SJCRH30 (cell line): ENCODE measurements at places on chromosomes 2 and 18.
A peak's percentile ranks its signal among the peaks of the same experiment; 100 is the strongest.

DNA sequence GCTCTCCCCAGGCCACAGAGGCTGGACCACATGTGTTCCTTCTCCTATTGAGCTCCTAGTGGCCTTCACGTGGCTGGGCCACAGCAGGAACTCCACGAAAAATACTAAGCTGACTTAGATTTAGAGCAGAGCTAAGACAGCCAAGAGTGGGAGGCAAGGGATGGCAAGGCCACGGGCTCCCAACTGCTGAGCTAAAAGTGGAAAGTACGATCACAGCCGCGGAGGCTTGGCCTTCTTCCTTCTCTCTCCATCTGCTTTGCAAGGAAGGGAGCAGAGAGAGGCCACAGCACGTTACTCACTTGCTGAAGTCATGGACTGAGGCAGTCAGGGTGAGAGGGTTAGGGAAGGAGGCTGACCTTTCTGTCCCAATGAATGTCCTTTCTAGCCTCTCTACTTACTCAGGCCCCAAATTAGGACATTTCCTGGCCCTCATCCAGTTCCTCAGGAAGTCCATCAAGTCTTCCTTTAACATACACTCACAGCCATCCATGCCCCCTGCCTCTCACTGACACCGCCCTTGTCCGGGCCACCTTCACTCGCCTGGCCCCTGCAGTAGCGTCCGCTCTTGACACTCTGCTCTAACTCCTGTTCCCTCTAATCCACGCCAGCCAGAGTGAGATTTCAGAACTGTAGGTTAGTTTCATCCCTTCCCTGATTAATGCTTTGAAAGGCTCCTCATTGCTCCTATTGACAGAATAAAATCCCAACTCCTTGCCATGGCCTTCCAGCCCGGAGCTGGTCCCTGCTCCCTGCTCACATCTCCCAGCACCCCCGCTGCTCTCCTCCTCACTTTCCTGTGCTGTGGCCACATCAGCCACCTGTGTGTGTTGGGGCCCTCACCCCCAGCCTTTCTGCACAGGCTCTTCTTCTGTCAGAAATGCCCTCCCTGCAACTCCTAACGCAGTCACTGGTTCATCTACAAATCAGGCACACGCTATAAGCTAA, 204.2 kb downstream of the CYP26B1 start:
- no peak for DNase-seq

- DNase-seq: no peak
These were observed 49.2 kb downstream of the TMEFF2 start for GRCh38 chr2:192145496-192145895.

DNA sequence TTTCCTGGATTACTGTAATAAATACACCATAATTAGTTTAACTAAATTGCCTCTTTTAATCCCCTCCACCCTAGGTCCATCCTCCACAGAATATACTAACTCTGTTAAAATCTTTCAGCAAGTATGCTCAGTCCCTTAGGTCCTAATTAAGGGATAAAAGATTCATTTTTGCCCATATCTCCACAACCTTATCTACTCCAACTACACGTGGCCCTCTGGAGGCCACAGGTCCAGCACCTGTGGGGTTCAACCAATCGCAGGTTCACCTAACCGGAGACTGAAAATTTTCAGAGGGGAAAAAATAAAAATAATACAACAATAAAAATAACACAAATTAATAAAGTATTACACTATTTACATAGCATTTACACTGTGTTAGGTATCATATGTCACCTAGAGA, 86.4 kb downstream of the MAP4K3 start:
- no peak for DNase-seq

DNA sequence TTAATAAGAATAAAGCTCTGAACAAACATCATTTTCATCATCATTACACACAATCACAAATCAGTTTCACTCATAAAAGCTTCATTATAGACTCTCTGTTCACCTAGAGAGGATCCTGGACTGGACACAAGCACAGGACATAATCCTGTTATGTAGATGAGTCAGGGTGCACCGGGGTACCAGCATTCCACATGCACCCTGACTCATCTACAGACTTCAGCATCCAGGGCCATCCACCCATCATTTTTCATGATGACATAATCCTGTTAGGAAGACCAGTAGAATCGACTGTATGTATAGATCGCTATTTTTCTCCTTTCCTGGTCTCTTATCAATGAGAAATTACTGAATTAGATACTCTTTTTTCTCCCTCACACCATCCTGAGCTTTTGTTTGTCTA, 73.7 kb upstream of the PIK3C3 start:
- DNase-seq: no peak

- no peak for DNase-seq
These were observed 42.8 kb upstream of the TPO start for GRCh38 chr2:1370461-1370860.

DNA sequence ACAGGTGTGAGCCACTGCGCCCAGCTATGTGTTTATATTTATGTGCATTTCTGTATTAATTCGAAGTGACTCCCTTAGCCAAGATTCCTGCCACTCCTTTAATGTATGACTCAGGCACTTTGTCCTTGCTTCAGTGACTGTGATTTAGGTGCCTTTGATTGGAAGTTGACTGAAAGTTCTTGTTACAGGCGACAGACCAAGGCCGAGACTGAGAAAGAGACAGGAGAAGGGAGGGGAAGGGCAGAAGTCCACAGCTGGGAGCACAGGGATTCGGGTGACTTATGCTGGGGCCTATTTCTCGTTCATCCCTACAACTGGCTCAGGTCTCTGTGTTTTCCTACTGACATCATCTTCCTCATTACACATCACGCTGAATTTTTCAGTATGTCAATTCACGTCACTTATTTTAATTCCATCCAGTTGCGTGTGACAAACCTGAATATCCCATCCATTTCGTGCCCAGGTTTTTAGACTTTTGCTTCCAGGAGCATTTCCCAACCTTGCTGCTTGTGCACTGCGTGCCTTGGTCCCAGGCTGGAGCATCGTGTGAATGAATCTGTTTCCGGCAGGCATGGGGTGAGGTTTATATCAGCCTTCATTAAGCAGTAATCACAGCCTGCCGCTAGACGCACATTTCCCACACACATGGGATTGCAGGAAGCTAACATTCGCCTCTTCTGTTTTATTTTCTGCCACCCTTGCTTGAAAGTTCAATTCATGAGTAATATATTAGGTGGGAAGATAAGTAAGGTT, 42.4 kb downstream of the TMEM18 start:
- no peak for DNase-seq

DNA sequence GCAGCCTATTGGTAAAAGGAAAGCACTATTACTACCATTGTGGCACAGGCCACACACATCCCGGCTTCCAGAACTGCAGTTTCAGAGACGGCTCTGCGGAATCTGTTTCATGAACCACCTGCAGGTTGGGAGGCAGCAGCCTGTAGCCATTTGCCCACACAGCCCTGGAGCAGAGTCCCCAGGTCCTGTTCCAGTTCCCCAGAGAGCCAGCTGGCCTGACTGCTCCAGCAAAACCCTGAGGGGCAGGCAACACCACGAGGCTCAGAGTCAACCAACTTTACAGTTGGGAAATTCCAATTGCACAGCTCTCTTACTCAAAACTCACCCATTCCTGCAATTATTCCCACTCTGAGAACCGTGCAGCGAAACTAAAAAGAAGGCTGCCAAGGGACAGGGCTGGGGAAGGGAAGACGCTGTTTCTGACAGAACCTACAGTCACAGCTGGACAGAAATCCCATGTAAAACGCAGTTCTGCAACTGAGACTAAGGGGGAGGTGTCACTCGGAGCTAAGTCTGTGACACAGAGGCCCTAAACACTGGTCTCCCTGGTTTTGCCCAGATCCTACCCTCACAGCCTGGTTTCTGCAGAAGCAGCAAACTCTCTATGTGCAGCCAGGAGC, 219.4 kb downstream of the TMEM163 start:
- no peak for DNase-seq

GRCh38 chr2:217289177-217289906, 429.5 kb upstream of the TNP1 start:
- DNase-seq: no peak

- no peak for DNase-seq
These were observed 122.5 kb downstream of the FIGN start for GRCh38 chr2:163613266-163613731.

GRCh38 chr2:25338401-25338800, 3.3 kb downstream of the DNMT3A start:
- no peak for DNase-seq

DNA sequence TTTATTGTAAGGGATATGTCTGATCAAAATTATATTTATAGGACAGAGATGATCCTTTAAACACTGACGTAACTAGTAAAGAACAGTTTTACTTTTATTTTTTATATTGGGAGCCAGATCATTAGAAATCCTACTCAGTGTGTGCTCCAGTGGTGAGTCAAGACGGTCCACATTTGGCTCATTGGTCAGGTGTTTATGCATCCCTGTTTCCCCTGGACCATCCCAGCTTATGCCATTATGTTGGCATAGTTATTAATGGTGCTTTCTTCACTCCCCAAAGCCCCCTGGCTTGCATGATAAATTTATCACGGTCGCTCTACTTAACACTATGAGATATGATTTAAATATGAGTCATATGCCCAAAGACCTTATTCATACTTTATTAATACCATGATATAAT, 293.4 kb downstream of the XIRP2 start:
- no peak for DNase-seq

DNA sequence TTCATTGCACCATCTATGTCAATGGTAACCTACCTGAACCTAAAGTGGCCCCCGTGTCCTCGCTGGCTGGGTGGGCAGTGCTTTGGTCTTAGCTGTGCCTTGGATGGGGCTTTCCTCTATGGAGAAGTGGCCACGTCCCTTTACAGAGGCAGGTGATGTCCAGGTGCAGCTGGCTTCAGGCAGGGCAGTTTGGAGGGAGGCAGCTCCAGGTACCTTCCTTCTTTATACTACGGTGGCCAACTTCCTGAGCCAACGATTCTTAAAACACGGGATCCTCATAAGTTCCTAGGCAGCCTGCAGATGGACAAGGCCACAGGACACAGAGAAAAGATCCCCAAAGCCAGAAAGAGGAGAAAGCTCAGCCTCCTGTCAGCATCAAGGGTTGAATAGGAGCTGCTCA, 517.3 kb upstream of the HS6ST1 start:
- no peak for DNase-seq

- no peak for DNase-seq
These were observed 36.5 kb downstream of the RRM2 start for GRCh38 chr2:10159086-10159485.

GRCh38 chr18:79248495-79249060, 147.2 kb upstream of the NFATC1 start:
- DNase-seq: no peak

- DNase-seq: no peak
These were observed 85.8 kb downstream of the TCF4 start for GRCh38 chr18:55501982-55502710.

GRCh38 chr2:66001538-66001937, 433.4 kb upstream of the MEIS1 start:
- no peak for DNase-seq

GRCh38 chr2:118849226-118850167, 2.0 kb upstream of the EN1 start:
- no peak for DNase-seq

DNA sequence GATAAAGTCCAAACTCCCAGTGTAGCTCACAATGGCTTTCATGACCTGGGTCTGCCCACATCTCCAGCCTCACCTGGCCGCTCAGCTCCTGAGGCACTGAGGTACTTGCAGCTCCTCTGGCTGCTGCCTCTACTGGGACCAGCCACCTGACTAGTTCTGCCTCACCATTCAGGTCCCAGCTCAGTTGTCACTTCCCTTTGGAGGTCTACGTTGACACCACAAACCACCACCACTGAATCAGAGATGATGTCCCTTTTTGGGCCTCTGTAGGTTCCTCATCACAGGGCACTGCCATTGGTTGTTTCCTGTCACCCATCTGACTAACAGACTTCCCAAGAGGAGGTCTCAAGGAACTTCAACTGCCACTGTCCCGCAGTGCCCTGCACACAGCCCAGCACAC, 21.2 kb downstream of the SPP2 start:
- DNase-seq: no peak

GRCh38 chr2:96208143-96209010, at the start of gene STARD7:
Gene STARD7 (minus strand): TSS chr2:96208827. CDS start chr2:96208434, 393 bp downstream.
- peak; percentile 98 for DNase-seq

DNA sequence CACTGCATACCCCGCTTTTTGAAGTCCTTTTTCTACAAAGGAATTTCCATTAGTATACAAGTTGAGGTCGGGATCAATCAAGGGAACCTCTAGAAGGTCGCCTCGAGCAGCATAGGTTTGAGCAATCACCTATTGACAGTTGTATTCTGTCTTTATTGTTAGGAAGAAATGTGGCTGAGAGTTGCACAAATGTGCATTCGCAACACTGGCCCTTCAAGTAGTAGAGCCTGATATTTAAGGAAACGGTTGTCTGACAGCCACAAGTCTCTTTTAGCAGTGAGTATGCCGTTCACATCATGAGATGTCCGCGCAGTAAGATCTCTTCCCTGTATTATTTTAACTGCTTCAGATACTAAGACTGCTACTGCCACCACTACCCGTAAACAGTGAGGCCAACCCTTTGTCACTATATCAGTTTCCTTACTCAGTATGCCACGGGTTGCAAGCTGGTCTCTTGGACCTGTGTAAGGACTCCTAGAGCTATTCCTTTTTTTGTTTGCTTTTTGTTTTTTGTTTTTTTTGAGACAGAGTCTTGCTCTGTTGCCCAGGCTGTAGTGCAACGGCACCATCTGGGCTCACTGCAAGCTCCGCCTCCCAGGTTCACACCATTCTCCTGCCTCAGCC, 10.0 kb upstream of the STARD7 start:
- no peak for DNase-seq

DNA sequence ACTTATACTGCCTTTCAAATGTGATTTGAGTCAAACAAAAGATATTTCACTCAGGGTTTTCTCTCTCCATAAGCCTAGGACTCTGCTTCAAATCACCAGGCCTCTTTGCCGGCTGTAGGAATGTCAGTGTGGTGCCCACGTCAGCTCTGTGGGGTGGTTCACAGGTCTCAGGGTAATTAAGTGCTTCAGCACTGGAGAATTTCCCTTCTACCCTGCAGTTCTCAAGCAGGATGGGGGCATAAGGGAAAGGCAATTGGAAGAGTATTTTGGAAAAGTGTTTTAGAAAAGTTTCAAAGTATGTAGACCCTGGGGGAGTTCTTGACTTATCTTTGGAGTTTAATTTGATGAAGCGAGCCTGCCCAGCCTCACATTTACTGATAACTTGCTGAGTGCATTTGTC, 9.6 kb downstream of the CNGA3 start:
- DNase-seq: no peak

GRCh38 chr2:101432411-101433181, 42.3 kb downstream of the RFX8 start:
- DNase-seq: no peak

DNA sequence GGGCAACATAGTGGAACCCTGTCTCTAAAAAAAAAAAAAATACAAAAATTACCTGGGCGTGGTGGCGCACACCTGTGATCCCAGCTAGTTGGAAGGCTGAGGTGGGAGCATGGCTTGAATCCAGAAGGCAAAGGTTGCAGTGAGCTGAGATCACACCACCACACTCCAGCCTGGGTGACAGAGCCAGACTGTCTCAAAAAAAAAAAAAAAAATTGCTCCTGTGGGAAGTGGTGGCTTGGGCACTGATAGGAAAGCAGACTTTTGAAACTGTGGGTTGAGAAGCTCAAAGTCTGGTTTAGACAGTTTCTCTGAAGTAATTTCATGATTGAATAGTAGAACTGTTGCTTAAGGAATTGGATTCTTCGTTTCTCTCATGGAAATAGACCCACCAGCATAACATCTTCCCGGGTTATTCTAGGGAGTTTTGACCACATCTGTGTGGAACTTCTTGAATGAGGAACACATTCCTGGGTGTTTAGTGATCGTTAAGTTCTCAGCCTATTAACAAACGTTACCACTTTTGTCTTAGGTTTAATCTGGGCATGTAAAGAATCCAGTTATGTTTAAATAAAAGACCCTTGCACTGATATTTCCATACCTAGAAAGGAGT, 33.5 kb downstream of the GRHL1 start:
- no peak for DNase-seq

GRCh38 chr18:13605477-13605876, 120.9 kb downstream of the FAM210A start:
- DNase-seq: no peak
